ENCODE measurements at places on chromosomes 6 and 20.

- DNase-seq: no peak
These were observed 65.8 kb downstream of the REV3L start for GRCh38 chr6:111417181-111417585.

DNA sequence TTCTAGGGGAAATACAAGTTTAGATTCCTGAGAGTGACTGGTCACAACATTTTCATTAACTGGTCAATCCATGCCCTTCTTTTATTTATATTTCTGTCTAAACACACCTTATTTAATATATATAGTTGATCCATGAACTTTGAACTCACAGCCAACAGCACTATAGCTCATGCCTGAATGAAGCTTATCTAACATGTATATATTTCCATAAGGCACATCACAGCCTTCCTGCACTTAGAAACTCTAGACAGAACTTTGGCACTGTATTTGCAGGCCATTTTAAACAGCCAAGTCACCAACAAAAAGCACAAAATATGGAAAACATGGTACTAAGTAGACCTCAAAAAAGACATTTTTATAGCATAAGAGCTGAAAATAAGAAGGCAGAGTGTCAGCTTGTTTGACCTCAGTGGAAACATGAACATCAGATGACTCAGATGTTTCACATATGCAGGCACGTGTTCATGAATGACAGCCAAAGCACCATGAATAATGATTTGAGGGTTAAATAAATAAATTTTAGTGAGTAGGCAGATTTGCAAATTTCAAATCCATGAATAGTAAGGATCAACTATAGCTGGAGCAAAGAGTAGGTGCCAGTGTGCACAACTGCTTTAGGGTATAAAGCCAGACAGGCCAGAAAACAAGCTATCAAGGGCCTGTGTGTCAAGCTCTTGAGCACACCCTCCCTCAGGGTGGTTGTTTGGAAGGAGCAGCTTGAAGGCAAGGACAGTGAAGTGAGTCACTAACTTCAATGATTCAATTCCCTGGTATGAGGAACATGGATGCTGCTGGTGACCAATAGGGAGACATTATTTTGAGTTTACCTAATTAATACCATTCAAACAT, 88.9 kb upstream of the NT5E start:
- DNase-seq: no peak

GRCh38 chr20:32165836-32166545, 41.6 kb downstream of the PLAGL2 start:
- DNase-seq: no peak

DNA sequence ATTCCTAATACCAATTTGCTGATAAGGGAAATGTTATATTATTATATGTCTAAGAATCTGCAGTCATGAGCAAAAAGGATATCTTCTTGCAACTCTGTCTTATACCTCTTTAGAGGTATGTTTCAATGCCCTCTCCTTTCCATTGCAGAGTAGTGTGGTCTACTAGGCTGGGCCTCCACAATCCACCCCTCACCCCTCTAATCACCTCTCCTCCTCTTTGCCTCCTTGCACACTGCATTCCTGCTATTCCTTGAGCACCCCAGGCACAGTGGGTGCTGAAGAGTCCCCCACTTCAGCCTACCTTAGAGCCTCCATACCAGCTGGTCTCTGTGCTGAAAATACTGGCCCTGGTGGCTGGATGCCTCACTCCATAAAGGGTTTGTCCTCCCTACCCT, 26.9 kb downstream of the ARMC2 start:
- no peak for DNase-seq

- DNase-seq: no peak
These were observed 774.2 kb upstream of the FLRT3 start for GRCh38 chr20:15111654-15112053.

- no peak for DNase-seq
These were observed 174.7 kb downstream of the BACH2 start for GRCh38 chr6:90121982-90122381.

- no peak for DNase-seq
These were observed 43.8 kb downstream of the PKIB start for GRCh38 chr6:122654012-122654411.

DNA sequence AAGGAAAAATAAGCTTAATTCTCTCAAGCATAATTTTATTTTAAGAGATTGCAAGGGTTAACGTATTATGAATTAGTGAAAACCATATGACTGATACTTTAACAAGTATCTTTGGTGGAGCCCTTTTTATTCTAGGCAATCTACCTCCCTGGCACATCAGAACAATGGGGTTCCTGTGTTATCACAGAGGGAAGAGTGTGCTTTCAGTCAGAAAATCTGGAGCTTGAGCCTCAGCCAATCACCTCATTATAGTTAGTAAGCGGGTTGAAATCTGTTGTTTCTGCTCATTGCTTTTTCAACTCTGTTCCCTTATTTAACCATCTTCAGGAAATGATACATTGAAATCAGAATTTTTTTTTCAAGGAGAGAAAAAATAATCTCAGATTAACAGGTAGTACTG, 391 bp downstream of the ADGRF1 start:
- DNase-seq: no peak

GRCh38 chr20:361561-361960, 14.7 kb downstream of the NRSN2 start:
- no peak for DNase-seq

GRCh38 chr6:20180935-20181334, 31.3 kb downstream of the MBOAT1 start:
- no peak for DNase-seq

DNA sequence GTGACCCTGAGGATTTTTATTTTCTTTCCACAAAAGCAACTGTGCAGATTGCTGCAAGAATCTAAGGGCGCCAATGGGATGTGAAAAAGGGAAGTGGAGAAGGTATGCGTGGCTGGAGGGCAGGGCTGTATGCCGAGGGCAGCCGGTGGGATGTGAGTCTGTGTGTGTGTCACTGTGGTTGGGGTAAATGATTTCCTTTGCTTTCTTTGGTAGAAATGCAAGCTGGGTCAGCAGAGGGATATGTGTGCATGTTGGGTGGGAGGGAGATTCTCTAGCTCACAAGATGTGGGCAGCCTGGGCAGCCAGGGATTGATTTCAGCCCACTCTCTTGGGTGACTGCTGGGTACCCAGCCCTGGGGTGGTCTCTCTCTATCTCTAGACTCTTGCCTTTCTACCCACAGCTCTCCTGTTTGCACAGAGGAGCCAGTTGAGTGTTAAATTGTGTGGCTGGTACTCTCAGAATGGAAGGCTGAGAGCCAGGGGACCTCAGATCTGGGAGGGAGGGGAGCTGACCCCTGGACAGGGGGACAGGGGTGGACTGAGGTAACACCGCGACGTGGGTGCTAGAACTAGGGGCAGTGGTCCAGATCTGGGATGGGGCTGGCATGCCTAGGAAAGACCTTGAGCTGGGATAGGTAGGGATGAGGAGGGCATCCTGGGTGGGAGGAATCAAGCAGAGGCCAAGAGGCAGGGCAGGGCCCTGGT, 136.8 kb upstream of the RNF24 start:
- DNase-seq: no peak

DNA sequence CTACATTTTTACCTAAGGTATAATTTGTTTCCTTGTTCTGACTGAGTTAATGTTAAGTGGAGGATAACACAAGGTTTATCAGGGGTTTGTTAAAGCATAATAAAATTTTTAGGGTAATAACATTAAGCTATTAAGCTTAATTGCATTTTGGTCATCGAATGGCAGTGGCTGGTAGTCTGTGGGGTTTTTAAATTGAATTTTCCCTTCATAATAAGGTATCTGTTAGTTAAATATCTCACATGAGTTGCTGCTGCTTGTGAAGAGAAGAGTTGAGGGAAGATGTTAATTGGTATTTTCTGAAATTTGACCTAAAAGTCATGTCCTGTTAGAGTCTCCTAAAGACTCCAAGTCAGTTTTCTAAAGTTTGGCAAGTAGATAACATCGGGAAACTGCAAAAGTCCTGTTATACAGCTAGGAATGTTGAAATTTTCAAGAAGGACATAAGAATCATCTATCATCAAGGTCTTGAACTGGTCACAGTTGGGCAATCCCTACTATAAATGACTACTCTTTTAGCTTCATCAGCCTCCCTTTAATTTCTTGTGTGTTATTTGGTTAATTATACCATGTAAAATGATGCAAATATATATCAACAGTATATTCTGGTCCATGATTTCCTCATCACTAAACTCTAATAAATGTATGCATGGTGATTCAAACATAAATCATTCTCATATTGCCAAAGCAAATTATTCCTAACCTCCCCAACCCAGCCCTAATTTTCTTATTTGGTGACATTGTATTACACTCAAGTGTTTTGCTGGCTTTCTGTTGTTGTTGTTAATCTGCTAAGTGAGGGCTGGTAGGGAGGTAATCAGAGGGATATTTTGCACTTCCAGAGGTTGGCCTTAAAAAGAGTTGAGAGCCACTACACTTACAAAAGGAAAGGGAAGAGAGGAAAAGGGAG, 64.0 kb downstream of the MAP3K5 start:
- DNase-seq: no peak

GRCh38 chr6:32460528-32460927, 20.8 kb downstream of the HLA-DRA start:
- no peak for DNase-seq

DNA sequence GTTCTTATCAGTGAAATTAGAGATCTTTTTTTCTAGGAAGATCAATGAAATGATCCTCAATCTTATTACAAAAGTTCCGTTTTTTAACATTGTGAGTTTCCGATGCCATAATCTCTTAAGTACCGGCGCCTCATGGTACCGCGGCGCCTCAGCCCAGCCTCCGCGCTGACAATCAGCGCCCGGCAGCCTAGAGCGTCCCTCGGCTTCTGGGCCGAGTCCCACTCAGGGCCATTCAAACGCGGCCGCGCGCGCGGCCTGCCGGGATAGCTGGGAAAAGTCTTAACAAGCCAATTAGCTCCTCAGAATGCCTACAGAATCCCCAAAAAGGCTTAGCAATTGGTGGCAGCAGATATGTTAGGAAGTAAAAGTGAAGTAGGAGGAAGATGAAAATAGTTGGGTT, 204.8 kb downstream of the ADGB start:
- DNase-seq: no peak

- no peak for DNase-seq
These were observed 26.1 kb downstream of the NCOA5 start for GRCh38 chr20:46063652-46064054.

GRCh38 chr20:63101781-63102720, 95.3 kb upstream of the BHLHE23 start:
- peak; percentile 15 for DNase-seq

- DNase-seq: no peak
These were observed 328.2 kb upstream of the JAG1 start for GRCh38 chr20:11001764-11002540.

DNA sequence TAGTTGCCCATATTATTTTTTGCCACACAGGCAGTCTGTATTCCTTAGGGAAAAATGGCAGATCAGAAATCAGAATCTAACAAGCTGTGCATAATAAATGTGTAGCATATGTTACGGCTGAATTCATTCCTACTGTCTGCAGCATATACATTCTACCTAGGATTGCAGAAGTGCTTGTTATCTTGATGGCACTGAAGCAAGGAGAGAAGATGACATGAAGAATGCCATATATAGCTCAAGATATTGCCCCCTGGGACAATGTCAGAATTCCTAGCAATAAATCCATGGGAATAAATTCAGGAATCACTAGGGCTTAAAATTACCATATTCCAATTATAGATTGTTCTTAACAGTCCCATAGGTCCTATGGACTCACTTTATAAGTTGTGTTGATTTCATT, 293.0 kb upstream of the CNR1 start:
- no peak for DNase-seq

DNA sequence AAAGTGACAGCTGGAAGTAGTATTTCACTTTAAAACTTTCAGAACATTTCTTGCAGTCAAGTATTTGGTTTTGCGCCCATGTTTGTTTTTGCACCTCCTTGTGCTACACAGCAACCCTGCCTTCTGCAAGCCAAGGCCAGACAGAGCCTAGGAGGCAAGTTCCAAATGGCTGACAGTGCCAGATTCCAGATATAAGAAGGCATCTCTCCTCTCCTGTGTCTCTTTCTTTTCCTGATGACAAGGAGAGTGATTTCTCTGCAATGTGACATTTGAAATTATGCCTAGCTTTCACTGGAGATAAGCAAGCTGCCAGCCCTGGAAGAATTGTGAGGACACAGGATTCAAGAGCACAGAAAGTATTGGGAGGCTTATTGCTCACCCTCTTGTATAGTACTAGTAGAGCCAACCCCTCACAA, 149.1 kb upstream of the TENT5A start:
- DNase-seq: no peak

- no peak for DNase-seq
These were observed 15.1 kb upstream of the RIPK1 start for GRCh38 chr6:3053231-3053508.

DNA sequence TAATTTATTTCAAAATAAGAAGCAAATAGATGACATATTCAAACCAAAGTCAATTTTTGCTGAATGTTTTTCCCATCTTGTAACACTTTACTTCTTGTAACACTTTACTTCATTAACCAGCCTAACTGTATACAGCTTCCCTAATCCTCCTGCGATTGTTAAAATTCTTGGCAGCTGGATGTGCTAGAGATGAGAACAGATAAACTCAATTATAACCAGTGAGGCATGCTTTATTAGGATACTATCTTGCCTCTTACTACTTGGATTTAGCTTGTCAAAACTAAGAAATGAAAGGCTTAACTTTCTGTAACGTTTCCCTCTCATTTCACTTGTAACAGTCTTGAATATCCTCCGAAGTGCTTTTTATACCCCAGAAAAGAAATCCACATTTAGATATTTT, 94.1 kb upstream of the BMP5 start:
- DNase-seq: no peak

GRCh38 chr20:48904566-48905296, 16.8 kb upstream of the ARFGEF2 start:
- peak; percentile 61 for DNase-seq

- no peak for DNase-seq
These were observed 91.9 kb downstream of the RNGTT start for GRCh38 chr6:88871498-88871897.

DNA sequence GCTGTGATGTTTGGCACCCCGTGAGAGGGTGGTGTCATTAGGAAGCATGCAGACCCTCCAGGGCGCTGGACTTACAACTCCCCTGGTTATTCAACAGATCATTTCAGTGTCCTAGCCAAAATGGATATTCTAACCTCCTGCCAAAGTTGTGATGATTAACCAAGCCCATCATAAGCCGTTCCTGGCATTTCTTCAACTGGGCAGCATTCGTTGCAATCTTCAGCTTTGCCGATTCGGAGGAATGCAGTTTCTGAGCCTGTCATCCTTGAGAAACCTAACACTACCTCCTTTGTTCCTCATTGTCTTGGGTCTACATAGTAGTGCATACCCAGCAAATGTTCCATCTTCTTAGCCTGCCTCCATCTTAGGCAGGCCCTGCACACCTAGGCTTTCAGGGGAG, 79.2 kb upstream of the MAP3K4 start:
- no peak for DNase-seq

- no peak for DNase-seq
These were observed 663.3 kb downstream of the RFPL4B start for GRCh38 chr6:113010196-113010989.

DNA sequence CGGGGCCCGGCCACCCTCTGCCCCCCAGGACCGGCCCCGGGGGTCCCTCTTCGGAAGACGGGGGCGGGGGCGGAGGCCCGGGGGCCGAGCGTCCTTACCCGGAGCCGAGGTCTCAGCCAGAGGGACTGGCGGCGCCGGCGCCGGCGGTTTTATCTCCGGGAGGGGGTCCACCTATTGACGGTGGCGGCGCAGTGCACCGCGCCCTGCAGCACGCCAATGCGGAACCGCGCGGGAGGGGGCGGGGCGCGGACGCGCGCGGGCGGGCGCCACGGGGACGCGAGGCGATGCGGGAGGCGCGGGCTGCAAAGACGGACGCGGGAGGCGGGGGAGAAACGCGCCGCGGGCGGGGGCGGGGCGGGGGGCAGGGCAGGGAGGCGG, at the start of gene EEF1A2:
Gene EEF1A2, minus strand, starts transcription at position 124 of the 378 bp plus-strand sequence. CDS start 1,320 bp downstream, outside the sequence.
- DNase-seq: no peak

Data from GF-D8 (cell line).